Retina (tissue), 1 donor: ENCODE measurements at places on chromosomes 4 and X.

DNA sequence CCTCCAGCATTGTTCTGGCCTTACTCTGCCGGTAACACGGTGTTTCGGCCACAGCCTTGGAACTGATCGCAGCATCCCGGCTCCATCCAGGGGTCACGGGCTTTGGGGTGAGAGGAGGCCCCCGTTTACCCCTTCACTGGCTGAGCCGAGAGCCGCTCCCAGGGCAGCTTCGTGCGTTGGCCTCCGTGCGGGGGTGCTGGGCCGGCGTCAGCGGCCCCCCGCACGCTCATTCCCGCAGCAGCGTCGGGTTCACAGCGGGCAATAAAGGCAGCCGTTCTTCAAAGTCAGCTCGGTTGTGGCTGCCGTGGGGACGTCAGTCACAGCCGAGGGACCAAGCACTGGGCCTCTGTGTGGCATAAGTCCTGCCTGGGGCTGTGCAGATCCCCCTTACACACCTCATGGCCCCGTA lies 25.3 kb upstream of the PLCXD1 start:
- DNase-seq: no peak

- DNase-seq: no peak
Observed at GRCh38 chrX:13829983-13830382, 13.1 kb upstream of the GPM6B start.

DNA sequence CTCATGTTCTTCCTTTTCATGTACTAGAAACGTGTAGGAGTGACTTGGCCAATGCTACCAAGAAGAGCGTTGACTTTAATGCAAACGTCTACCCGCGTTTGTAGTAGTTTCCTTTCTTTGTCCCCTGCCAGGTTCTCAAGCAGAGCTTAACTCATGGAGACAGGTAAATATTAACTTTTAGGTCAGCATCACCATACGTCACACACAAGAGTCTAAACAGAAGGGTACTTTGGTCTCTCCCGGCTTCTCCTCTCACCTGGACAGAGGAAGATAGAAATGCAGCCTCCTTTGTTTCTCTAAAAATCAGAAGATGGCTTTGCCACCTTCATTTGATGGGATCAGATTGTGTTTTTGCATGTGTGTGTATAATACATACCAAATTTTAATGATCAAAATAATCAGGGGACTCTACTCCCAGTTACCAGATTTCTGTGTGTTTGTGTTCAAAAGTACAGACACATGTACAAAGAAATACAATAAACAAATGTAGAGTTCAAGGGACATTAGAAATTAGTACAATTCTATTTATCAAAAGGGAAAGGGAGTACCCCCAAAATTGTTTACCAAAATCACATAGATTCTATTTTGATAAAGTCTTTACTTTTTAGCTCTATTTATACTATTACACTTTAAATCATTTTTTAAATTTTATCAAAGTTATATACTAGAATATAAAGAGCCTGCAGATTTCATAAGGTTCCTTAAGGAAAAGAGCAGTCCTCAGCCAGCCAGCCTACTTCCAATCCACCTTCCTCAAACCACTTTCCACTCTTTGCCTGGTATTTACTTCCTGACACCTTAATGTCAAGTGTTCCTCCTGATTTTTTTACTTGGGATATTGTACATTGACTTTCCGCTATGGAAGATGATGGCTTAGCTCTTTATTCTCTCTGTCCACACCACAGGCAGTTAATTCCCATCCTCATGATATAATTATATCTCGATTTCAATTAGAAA lies 195.5 kb downstream of the RELL1 start:
- no peak for DNase-seq

DNA sequence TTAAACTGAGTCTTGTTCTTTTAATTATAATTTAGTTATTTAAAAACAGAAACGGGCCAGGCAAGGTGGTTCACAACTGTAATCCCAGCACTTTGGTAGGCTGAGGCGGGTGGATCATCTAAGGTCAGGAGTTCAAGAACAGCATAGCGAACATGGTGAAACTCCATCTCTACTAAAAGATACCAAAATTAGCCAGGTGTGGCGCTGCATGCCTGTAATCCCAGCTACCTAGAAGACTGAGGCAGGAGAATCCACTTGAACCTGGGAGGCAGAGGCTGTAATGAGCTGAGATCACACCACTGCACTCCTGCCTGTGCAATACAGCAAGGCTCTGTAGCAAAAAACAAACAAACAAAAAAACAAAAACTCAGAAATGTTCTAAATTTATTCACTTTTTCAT lies 852.9 kb downstream of the TECRL start:
- DNase-seq: no peak

GRCh38 chr4:7419961-7420660 lies 14.6 kb downstream of the PSAPL1 start:
- DNase-seq: peak; percentile 4

- no peak for DNase-seq
Observed at GRCh38 chr4:914531-914930, 17.6 kb downstream of the GAK start.

DNA sequence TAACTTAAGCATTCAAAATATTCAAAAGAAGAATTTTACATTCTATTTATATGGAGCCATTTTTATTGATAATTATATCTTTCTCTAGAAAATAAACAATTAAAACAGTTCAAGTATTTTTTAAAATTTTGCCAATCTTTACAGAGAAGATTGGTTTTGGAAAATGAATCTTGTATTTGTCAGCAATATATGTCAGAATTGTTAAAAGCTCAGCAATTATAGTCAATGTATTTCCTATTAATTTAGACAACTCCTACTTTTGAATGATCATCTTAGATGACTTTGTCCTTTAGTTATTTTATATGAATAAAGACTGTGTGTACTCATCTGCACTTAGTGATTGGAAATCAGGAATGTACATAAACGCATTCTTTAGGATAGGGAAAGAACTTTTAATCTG lies 223.9 kb upstream of the MAD2L1 start:
- DNase-seq: no peak

DNA sequence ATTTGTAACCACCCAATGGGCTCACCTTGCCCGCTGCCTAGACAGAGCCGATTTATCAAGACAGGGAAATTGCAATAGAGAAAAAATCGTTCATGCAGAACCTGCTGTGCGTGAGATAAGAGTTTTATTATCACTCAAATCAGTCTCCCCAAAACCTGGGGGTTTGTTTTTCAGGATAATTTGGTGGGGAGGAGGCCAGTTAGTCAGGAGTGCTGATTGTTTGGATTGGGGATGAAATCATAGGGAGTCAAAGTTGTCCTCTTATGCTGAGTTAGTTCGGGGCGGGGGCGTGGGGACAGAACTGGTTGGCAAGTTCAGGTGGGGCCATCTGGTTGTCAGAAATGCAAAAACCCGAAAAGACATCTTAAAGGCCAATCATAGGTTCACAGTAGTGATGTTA lies 203.0 kb downstream of the MAB21L2 start:
- DNase-seq: no peak
